Activated T-cell treated with anti-CD3 and anti-CD28 coated beads, Interleukin-2, amount 50 U/mL, for 48 hours (primary cell): ENCODE measurements at places on chromosomes 11 and 22.

- DNase-seq = no peak
These were observed 39.0 kb downstream of the CSNK2A3 start for GRCh38 chr11:11313902-11314692.

- no peak for DNase-seq
These were observed 27.0 kb downstream of the CSTF3 start for GRCh38 chr11:33134276-33134675.

- DNase-seq = peak; percentile 58
These were observed 428 bp downstream of the CDKN1C start for GRCh38 chr11:2885017-2885677.

GRCh38 chr22:31344578-31345330 lies 1.4 kb downstream of the PATZ1 start:
- peak; percentile 62 for DNase-seq

DNA sequence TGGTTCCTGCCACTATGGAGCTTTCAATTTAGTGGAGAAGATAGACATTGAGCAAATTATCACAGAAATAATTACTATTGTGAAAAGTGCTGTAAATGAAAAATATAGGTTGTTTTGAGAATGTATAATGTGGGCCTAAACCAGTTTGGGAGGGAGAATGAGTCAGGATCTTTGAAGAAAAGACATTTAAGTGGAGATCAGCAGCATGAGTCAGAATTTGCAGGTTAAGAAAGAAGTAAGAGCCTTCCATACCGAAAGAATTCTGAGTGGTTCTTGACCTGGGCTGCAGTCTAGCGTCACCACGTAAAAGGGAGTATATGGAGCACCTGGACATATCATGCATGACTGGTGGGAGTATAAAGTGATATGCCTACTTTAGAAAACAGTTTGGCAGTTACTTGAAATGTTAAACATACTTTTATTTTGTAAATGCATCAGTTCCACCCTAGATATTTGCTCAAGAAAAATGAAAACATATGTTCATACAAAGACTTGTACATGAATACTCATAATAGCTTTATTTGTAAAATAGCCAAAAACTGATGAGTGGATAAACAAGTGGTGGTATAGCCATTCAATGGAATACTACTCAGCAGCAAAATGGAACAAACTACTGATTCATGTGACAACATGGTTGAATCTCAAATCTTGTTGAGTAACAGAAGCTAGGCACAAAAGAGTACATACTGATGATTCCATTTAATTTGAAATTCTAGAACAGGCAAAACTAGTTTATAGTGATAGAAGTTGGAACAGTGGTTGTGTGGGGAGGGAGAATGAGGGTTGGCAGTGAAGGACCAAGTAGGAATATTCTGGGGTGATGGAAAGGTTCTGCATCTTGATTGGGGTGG lies 99.2 kb downstream of the STIM1 start:
- peak; percentile 50 for DNase-seq

- DNase-seq = no peak
These were observed 14.5 kb downstream of the CSRP3 start for GRCh38 chr11:19187114-19187832.
